ENCODE measurements at places on chromosomes 1 and 21. TPM values are rescaled to one million over a fixed set of nuclear protein-coding genes. Genes with fewer than 3 reads are reported as not detected.

GRCh38 chr21:39381009-39381408 lies 32.1 kb upstream of the HMGN1 start:
- H3K27ac ChIP-seq: peak overlapping the region; percentile 94
- peaks cover 5% of the 10 kb centered on the region for H3K36me3 ChIP-seq
- peak overlapping the region; percentile 89 for H3K4me3 ChIP-seq
- no peaks in the 10 kb centered on the region for H3K27me3 ChIP-seq
- peaks cover 12% of the 10 kb centered on the region for H3K4me1 ChIP-seq

DNA sequence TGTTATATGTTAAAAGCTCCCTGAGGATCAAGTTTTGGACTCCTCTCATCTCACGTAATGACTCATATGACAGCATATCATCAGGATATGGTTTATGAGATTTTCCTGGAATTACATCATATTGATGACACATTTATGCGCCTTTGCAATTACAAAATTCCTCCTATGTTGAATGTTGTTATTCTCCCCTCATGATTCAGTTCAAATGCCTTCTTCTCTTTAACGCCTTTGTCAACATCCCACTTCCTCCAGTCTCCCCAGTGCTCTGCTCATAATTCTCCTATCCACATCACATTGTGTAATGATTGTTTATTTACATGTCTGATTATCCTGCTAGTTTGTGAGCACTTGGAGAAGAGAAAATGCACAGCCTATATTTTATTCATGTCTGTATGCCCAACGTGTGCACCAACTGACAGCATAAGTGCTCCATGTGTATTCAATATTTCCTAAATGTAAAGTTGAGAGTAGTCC lies 80.9 kb upstream of the BACH1 start:
- DNase-seq: no peak
- H3K4me1 ChIP-seq: peaks cover 9% of the 10 kb centered on the region
- no peaks in the 10 kb centered on the region for H3K27me3 ChIP-seq
- no peak overlapping the region for H3K27ac ChIP-seq

- no peak overlapping the region for H3K4me3 ChIP-seq
- no peaks in the 10 kb centered on the region for H3K27me3 ChIP-seq
- H3K27ac ChIP-seq: no peak overlapping the region
- H3K36me3 ChIP-seq: no peaks in the 10 kb centered on the region
Observed at GRCh38 chr1:243924588-243925349, 74.7 kb upstream of the AKT3 start.

GRCh38 chr1:89613928-89614327 lies 19.0 kb upstream of the LRRC8C start:
- peaks cover 11% of the 10 kb centered on the region for H3K27me3 ChIP-seq
- no peak for DNase-seq
- H3K4me1 ChIP-seq: peaks cover 8% of the 10 kb centered on the region
- H3K27ac ChIP-seq: no peak overlapping the region
- H3K36me3 ChIP-seq: no peaks in the 10 kb centered on the region

The CLCA4 gene
- total RNA-seq: not detected

- no peak overlapping the region for H3K4me3 ChIP-seq
- H3K27me3 ChIP-seq: no peaks in the 10 kb centered on the region
- peak overlapping the region; percentile 86 for H3K27ac ChIP-seq
- no peak for DNase-seq
- peaks cover 5% of the 10 kb centered on the region for H3K36me3 ChIP-seq
Observed at GRCh38 chr1:243726806-243727502, 123.1 kb downstream of the AKT3 start.

- peak; percentile 30 for DNase-seq
- H3K27ac ChIP-seq: peak overlapping the region; percentile 96
- no peaks in the 10 kb centered on the region for H3K27me3 ChIP-seq
- H3K4me3 ChIP-seq: no peak overlapping the region
Observed at GRCh38 chr1:239816081-239816782, 275.5 kb upstream of the FMN2 start.

GRCh38 chr1:204076891-204077290 lies 4.0 kb downstream of the SOX13 start:
- no peaks in the 10 kb centered on the region for H3K36me3 ChIP-seq
- H3K27me3 ChIP-seq: no peaks in the 10 kb centered on the region
- peak overlapping the region; percentile 95 for H3K27ac ChIP-seq
- peaks cover 62% of the 10 kb centered on the region for H3K4me1 ChIP-seq
- no peak overlapping the region for H3K4me3 ChIP-seq
- no peak for DNase-seq

DNA sequence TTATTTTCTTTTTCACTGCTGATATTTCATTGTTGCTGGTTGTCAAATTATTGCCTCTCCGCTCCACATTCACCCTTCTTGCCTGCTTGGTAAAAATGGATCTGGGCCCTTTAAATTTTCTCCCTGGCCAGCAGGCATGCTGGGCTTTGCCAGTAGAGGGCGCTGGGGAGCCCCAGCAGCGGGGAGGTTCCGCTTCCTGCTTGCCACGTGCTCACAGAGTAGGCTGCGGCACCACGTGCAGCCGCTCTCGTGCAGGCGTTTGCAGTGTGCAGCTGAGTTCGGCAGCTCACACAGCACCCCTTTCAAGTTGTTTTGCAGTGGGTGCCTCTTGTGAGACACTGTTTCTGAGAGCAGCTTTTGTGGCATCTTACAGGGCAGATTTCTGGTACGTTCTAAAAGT lies at the start of gene ACTL8:
TSS of gene ACTL8 (plus strand) at position 214 of the 400 bp plus-strand sequence. CDS start 67,676 bp downstream, outside the sequence.
- H3K4me1 ChIP-seq: no peaks in the 10 kb centered on the region
- no peaks in the 10 kb centered on the region for H3K36me3 ChIP-seq
- H3K4me3 ChIP-seq: no peak within 1 kb of the TSS
- peaks cover 3% of the 10 kb centered on the region for H3K27me3 ChIP-seq

The NPL gene
- 4.9 TPM for total RNA-seq

DNA sequence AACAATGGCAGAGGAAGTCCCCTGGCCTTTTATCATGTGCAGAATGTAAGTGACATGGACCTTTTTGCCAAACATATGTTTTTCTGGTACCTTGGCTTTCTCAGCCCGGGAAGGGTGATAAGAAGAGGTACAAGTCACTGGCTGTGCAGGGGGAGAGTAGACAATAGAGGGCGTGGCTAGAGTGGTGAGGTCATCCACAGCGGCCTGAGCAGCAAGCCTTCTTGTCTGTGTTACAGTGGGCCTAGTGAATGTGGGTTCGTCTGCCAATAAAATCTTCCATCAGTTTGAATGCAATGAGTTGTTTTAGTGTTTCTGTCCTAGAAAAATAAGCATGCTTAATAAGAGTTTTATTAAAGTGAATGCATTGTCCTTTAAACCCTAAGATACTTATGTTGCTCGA lies 59.0 kb upstream of the PGD start:
- H3K27me3 ChIP-seq: no peaks in the 10 kb centered on the region
- H3K4me1 ChIP-seq: peaks cover 29% of the 10 kb centered on the region
- peaks cover 33% of the 10 kb centered on the region for H3K36me3 ChIP-seq
- no peak overlapping the region for H3K4me3 ChIP-seq
- peak overlapping the region; percentile 88 for H3K27ac ChIP-seq
- DNase-seq: peak; percentile 47

The FCRL2 gene
- not detected for total RNA-seq

The S100A7A gene
- not detected for total RNA-seq

- H3K27ac ChIP-seq: no peak overlapping the region
- no peaks in the 10 kb centered on the region for H3K4me1 ChIP-seq
- H3K36me3 ChIP-seq: peaks cover 4% of the 10 kb centered on the region
- no peak for DNase-seq
- H3K4me3 ChIP-seq: no peak overlapping the region
Observed at GRCh38 chr1:225388372-225388771, 39.5 kb downstream of the LBR start.

The ANGPTL7 gene
- total RNA-seq: not detected

GRCh38 chr1:41274752-41275545 lies 32.8 kb upstream of the SCMH1 start:
- H3K4me3 ChIP-seq: no peak overlapping the region
- H3K27me3 ChIP-seq: peaks cover 12% of the 10 kb centered on the region
- no peaks in the 10 kb centered on the region for H3K36me3 ChIP-seq
- no peak for DNase-seq
- no peak overlapping the region for H3K27ac ChIP-seq
- H3K4me1 ChIP-seq: peaks cover 11% of the 10 kb centered on the region

DNA sequence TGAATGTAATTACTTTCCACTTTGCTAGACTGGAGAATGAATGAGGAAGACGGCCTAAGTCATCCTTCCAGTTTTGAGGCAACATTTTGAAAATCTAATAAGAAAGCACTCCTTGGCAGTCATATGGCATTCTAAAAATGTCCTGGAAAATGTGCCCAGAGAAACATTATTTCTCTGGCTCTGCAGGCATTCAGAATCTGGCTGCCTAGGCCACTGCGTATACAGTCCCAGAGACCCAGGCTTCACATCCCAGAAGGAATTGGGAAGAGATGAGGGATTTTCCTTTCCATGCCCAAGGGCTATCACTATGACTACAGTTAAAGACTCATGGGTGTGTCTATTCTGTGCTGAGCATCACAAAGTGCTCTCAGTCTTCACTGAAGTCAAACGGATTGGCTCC lies 92.9 kb downstream of the BEND5 start:
- no peaks in the 10 kb centered on the region for H3K36me3 ChIP-seq
- H3K27ac ChIP-seq: no peak overlapping the region
- no peaks in the 10 kb centered on the region for H3K4me1 ChIP-seq
- no peak for DNase-seq
